ENCODE measurements at places on chromosomes 5 and 9.

DNA sequence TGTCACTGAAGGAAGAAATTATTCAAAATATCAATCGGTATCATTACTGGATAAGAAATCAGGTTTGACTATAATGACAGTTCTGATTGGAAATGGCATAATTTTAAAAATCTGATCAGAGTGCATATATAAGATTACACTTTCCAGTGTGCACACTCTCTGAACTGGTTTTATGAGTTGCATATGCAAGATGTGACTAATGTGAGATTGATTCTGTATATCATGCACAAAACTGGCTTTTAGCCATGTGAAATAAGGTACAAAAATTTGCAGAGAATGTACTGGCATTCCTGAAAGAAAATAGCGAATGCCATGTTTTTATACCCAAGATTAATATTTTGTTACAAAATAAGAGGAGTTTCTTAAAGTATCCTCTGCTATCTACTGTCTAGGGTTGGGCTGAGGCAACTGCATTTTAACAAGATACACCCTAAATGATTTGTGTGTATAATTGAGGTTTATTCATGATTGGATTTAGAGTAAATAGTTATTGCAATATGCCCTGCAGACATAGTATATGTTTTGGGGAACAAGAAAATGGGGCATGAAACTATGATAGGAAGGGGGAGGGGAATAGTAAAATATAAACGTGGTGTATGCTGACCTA lies 70.7 kb downstream of the LNPEP start:
- no peak for DNase-seq

DNA sequence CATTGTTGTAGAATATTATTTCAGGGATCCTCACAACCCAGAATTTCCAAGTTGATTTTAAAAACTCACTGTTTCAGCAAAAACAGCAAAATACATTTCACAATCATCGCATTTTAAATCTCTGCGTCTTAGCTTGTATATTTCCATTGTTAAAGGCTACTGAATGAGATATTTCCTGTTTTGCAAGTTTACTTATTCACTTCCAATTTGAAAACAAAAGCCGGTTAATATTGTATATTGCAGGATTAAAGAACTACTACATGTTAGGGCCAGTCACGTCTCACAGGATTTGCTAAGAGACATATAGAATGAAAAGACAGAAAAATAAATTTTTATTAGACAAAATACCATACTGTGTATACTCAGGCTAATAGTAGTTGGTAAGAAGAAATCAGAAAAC lies 395.9 kb upstream of the CDH9 start:
- DNase-seq = no peak

GRCh38 chr5:33601881-33602280 lies 161.1 kb downstream of the TARS1 start:
- no peak for DNase-seq

- DNase-seq = no peak
Observed at GRCh38 chr5:97297704-97298091, 114.7 kb upstream of the RIOK2 start.

- DNase-seq = no peak
Observed at GRCh38 chr9:131523086-131523388, 8.0 kb downstream of the UCK1 start.

GRCh38 chr5:176362233-176362490 lies 598 bp upstream of the KIAA1191 start:
- DNase-seq = no peak

DNA sequence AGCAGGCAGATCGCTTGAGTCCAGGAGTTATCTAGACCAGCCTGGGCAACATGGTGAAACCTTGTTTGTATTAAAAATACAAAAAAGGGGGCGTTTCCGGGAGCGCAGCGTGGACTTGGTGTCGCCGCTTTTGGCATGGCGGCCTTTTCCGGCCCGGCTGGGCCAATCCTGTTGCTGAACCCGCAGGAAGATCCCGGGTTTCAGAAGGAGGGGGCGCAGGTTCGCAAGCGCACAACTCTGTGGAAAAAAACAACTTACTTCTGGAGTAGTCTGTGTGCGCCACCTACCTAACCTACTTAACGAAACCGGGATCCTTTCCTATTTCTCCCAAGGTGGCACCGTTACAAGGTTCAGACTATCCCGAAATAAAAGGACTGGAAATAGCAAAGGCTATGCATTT lies 198.6 kb downstream of the MSX2 start:
- no peak for DNase-seq

GRCh38 chr9:106683454-106683853 lies 179.5 kb upstream of the ZNF462 start:
- no peak for DNase-seq

- no peak for DNase-seq
Observed at GRCh38 chr5:52139888-52140615, 647.7 kb upstream of the ITGA1 start.

DNA sequence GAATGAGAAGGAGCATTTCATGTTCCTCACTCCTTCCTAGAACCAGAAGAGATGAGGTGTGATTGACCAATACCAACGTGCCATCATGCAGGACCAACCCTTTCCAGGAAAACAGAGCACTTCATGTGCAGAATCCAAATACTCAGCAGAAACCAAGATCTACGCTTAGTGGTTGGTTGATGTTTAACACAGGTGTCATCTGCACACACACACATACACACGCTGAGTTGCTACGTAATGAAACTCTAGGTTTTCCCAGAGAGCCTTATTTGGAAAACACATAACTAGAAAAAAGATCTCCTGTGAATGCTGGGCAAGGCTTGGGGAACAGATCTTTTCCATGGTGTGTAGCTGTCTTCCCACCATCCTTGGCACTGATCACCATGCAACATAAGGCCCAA lies 21.1 kb upstream of the ZNF622 start:
- no peak for DNase-seq

DNA sequence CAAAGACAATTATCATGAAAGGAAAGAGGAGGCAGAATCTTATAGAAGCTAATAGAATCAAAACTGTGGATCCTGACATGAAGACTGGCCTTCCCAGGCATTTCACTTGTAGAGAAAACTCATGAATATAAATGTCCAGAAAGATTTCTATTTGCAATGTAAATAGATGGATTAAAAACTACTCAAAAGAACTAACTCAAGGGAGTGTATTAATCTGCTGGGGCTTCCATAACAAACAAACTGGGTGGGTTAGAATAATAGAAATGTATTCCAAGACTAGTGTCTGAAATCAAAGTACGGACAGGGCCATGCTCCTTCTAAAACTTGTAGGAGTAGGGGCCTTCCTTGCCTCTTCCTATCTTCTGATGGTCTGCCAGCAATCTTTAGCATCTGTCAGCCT lies 267.4 kb downstream of the ADAMTSL1 start:
- no peak for DNase-seq

DNA sequence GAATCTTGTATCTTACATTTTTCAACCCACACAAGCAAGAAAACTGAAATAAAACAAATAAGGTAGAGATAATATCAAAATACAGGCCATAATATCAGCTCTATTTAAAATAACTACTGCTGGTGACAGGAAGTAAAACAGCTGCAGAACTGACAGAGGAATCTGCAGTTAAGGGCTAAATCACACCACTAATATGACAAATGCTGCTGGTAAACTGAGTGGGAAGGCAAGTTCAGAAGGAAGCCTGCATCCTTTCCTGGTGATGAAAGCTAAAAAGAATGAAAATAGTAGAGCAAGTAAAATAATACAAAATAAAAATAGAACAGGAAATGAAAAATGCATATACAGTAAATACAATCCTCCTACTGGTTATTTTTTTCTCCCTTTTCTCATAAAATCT lies 1293.7 kb upstream of the C9orf72 start:
- DNase-seq = no peak

DNA sequence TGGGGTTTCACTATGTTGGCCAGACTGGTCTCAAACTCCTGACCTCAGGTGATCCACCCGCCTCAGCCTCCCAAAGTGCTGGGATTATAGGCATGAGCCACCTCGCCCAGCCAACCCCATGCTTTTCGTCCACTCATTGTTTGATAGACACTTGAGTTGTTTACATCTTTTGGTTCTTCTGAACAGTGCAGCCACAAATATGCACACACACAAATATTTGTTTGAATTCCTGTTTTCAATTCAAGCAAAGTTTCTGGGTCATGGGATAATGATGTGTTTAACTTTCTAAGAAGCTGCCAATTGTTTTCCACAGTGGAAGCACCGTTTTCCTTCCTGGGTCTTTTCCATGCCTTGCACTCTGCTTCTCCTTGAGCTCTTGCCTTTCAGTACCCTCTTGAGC lies 6.8 kb upstream of the PAEP start:
- DNase-seq = no peak

- no peak for DNase-seq
Observed at GRCh38 chr9:34521406-34522045, 1.3 kb downstream of the ENHO start.

DNA sequence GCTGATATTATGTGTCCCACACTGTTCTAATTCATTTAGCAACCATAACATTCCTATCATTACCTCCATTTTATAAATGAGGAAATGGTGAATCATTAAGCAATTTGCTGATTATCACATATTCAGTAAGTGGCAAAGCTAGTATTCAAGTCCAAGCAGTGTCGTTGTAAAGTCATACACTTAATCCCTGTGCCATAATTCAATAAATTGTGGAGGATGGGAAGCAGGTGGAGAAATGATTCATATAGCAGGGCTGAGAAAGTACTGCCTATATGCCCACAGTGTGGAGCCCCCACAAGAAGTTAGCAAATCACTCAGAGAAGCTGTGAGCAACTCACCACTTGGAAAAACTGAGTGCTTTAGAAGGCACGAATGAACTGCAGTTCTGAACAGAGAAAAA lies 691.0 kb downstream of the PTPRD start:
- DNase-seq = no peak

DNA sequence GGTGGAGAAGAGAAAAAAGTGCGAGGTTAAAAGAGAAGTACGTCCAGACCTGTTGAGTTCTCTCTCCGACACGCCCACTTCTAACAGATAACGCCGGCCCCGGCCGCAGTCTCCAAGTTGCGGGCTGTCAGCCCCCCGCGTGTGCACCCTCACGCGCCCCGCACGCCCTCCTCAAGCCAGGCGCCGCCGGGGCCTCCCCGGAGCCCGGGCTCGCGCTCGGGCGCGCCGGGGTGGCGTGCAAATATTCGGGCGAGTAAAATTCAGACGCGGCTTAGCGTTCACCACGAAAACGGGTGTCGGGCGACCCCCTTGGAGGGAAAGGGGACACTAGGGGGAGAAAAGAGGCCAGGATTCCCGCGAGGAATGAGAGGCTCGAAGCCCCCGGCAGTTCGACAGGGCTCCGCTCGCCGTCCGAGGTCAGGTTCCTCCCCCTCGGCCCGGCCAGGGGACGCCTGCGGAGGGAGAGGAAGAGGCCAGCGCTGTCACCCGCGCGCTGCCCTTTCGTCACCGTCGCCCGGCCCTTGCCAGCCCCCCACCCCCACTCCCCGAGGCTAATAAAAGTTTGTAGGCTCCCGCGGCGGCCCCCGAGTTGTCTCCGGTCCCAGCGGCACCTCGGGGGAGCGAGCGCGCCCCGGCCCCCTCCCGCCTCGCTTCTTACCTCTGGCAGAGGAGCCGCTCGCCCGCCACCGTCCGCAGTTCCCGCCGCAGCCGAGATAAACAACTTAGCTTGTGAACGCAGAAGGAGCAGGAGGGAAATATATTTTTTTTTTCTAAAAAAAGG lies 743 bp downstream of the NR3C1 start:
- no peak for DNase-seq

DNA sequence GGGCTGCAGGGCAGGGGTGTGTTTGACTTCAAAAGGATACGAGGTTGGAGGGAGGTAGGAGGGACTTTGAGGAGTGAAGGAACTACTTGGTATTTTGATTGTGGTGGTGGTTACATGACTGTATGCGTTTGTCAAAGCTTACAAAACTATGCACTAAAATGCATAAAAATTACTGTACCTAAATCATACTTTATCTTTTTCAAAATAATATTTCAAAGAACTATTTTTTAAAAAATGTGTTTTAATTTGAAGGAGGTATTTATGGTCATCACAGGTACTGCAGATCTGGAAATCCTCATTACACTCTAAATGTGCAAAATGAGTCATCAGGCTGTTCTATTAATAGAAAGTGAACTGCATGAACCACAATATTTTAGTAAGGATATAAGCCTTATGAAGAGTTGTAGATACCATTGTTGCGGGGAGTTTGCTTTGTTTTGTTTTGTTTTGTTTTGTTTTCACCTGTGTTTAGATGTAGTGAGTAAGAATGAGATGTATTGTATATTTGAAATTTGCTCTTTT lies 116.9 kb downstream of the ARRDC3 start:
- peak; percentile 16 for DNase-seq

DNA sequence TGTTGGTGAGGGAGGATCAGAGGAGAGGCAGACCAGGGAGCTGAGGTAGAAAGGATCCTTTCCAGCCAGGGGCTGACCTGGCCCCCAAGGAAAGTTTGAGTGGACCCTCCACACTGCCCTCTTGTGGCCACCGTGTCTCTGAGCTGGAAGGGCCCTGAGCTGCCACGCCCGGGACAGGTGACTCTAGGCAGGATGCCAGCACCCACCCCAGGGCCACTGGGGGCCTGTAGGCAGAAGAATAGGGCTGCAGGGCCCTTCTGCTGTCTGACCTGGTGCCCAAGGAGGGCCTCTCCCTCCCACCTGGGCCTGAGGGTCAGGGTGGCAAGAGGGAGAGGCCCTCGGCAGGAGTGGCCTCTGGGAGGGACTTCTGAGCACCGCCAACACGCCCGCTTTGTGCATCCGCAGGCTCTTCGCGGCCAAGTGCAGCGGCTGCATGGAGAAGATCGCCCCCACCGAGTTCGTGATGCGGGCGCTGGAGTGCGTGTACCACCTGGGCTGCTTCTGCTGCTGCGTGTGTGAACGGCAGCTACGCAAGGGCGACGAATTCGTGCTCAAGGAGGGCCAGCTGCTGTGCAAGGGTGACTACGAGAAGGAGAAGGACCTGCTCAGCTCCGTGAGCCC lies 76.8 kb downstream of the LMX1B start:
- DNase-seq = no peak

- DNase-seq = no peak
Observed at GRCh38 chr9:124624735-124624992, 117.5 kb upstream of the NR5A1 start.

GRCh38 chr5:7405277-7405676 lies 9.3 kb downstream of the ADCY2 start:
- no peak for DNase-seq

- no peak for DNase-seq
Observed at GRCh38 chr9:31847963-31848362, 536.5 kb upstream of the ACO1 start.

DNA sequence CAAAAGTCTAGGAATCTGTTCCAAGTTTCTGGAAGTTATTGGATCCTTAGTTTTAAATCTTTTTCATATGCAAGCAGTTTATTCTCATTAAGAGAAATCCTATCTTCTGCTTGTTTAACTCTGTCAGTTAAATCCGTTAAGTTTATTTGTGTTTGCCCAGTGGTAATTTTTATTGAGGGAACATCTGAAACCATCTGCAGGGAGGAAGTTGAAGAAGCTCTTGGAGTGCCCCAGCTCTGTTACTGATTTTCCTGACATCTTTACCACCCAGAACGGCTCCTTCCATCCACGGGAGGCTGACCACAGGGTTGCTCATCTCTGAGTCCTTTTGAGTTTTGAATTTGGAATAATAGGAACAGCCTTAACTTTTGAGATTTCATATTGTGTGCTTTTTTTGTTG lies 99.9 kb upstream of the ZNF618 start:
- no peak for DNase-seq

DNA sequence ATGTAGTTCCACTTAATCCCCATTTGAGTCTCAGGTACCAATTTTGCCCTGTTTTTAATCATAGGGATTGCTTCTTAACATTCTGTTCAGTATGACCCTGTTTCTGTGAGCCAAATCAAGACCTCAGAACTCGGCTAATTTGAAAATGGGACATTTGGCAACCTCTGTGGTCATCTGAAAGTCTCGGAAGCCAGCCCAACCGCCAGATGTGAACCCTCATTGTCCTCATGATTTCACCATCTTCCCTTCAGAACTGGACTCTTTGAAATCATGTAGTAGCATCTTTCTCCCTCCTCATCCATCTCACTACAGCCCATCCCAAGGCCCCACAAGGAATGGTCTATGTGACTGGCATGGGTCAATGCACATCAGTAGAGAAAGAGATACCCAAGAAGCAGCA lies 88.9 kb downstream of the S1PR3 start:
- DNase-seq = no peak
